Activated CD4-positive, CD25-positive, alpha-beta regulatory T cell (primary cell): ENCODE measurements at places on chromosomes 13 and 19.

DNA sequence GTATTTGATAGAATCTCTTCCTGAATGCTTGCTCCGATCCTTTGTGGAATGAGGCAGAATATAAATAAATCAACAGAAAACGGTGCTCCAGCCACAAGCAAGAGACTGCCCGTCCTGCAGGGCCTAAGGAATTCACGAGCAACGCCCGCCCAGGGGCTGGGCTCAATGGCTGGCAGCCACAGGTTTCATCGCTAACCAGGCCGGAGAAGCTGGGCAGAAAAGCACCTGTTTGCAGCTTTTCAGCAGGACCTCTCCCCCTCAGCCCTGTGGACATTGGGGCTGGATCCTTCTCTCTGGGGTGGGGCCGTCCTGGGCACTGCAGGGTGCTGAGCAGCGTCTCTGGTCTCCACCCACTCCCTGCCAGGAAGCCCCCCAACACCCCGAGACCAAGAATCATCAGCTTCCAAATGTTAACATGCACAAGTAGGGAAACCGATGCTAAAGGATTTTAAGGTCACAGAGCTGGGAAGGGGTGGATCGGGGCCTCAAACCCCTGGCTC, 102.5 kb downstream of the GADD45B start:
- DNase-seq, result no peak

- no peak for DNase-seq
Measured at GRCh38 chr13:20428666-20429644, 96.7 kb downstream of the CRYL1 start.

- DNase-seq, result no peak
Measured at GRCh38 chr13:20550799-20551198, 16.2 kb upstream of the IFT88 start.

DNA sequence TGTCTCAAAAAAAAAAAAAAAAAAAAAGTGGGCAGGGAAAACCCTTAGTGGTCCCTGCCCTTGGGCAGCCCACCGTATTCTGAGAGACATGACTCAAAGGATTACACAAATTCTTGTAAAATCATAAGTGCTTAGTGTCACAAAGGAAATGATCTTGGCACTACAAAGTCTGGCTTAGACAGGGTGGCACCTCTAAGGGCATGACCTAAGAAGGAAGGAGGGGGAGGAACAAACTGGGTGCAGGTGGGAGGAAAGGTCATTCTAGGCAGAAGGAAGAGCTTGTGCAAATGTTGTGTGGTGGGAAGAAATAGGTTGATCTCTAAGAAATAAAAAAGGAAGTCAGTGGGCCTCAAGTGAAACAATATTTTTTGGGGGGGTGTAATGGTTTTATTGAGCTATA, 10.4 kb downstream of the PNPLA6 start:
- DNase-seq, result no peak

DNA sequence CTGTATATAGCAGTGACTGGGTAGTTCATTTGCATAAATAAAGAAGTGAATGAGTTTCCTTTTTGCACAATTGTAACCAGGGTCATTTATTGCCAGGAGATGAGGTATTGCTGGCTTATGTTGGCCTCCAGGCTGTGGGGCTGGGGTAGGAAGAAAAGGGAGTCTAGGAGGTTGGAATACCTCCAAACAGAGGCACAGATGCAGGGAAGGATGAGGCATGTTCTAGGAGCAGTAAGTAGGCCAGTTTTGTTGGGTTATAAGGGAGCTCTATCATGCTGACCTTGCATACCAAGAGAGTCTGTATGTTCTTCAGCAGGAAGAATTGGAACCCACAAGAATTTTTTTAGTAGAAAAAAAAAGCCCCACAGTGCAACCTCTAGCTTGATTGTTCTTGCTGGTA, 17.2 kb upstream of the CYSLTR2 start:
- no peak for DNase-seq

GRCh38 chr13:20045950-20046548, 87.5 kb downstream of the ZMYM2 start:
- DNase-seq, result no peak

DNA sequence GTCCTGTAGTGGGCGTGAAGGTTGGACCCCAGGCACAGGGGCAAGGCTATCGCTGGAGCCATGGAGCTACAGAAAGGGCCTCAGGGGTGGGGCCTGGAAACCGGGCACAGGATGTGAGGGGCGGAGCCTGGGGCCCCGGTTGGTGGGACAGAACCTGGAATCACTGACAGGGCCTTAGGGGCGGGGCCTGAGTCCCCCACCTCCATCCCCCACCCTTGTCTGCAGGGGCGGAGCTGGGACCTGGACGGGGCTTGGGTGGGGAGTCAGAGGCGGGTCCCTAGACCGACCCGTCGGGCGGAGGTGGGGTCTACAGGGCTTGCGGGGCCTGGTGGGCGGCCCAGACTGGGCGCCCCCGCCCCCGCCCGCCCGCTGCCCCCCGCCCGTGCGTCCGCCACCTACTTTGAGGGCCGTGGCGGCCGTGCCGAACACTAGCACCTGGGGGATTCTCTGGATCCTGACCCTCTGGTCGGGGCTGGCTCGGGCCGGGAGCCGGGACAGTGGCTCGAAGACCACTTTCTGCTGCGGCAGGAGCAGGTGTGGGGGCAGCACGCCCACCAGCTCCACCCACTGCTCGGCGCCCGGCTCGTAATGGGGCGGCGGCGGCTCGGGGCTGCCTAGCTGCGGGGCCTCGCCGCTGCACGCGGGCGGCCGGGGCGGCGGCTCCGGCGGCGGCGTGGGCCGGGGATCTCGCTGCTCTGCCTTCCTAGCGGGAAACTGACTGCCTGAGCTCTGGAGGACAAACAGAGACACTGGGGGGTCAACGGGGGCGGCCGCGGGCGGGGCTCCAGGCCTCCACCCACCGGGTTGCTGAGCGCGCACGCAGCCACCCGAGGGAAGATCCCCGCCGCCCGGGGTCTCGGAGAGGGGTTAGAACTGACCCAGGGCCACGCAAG, 26.3 kb downstream of the DCAF15 start:
- no peak for DNase-seq

GRCh38 chr19:34171539-34171876, 796 bp upstream of the LSM14A start:
- DNase-seq, result no peak

- DNase-seq, result no peak
Measured at GRCh38 chr13:28128926-28129325, 9.4 kb upstream of the PAN3 start.

DNA sequence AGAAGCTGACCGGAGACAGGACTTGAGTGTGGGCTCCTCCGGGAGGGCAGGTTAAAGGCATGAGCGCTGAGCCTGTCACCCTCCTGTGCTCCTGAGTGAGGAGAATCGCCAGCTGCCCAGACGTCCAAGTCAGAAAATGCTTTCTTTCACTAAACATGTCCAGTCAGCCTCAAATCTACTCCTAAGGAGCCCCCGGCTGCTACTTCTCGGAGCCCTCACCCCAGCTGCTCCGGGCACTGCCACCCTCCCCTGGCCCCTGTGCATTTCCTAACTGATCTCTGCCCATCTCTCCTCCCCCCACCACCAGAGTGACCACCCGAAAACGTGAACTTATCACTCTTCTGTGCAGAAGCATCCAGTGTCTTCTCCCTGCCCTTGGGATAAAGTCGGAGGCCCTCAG, 277.5 kb upstream of the SOX1 start:
- DNase-seq, result no peak

GRCh38 chr13:20495087-20496023, 30.3 kb downstream of the CRYL1 start:
- peak; percentile 8 for DNase-seq

DNA sequence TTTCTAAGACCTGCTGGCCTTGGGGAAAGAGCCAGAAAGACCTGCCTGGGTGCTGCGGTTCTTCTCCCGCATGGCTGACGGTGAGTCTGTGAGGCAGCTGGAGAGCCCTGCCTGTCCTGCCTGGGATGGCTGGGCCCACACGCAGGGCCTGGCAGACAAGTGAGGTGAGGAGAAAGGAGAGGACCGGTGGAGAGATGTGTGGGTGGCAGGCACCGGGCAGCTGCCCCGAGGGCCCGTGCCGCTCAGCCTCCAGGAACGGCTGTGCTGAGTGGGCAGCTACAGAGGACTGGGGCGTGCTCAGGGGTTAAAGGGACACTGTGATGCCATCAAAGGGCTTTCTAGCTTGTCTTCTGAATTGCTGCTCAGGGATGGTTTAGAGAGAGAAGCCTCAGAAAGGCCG, 53.8 kb downstream of the MLLT1 start:
- DNase-seq, result no peak

GRCh38 chr19:29002336-29002735, 210.6 kb downstream of the UQCRFS1 start:
- DNase-seq, result no peak

DNA sequence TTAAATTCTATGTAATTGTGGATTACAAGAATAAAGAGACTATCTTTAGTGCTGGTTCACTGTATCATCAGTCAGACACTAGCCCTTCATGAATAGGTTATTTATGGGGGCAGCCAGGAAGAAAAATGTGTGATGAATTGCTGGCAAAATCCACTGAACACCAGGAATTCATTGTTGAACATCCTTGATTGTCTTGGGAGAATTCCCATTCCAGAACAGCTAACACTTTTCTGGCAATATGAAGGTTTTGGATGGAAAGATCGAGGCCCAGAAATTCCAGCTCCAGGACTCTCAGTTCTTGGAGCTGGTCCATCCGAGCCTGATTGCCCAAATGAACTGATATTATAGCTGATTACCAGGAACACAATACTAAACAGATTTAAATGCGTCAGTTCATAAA, 11.5 kb upstream of the SPART start:
- no peak for DNase-seq

DNA sequence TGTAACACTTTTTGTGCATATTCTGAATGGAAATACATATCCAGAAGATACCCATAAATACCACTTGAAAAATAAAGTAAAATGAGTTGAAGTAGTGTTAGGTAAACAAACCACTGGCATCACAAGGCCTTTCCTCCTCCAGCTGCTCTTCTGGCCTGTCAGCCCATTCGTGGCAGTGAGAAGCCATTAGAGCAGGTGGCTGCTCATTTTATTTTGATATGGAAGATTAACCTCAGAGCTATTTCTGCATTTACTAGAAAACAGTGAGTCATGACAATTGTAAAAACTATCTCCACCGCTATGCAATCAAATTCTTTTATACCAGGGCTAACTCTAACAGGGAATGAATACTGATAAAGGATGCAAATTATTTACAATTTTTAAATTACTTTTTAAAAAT, 2898.1 kb downstream of the PCDH9 start:
- no peak for DNase-seq

GRCh38 chr13:102260256-102260655, 141.6 kb downstream of the FGF14 start:
- no peak for DNase-seq

DNA sequence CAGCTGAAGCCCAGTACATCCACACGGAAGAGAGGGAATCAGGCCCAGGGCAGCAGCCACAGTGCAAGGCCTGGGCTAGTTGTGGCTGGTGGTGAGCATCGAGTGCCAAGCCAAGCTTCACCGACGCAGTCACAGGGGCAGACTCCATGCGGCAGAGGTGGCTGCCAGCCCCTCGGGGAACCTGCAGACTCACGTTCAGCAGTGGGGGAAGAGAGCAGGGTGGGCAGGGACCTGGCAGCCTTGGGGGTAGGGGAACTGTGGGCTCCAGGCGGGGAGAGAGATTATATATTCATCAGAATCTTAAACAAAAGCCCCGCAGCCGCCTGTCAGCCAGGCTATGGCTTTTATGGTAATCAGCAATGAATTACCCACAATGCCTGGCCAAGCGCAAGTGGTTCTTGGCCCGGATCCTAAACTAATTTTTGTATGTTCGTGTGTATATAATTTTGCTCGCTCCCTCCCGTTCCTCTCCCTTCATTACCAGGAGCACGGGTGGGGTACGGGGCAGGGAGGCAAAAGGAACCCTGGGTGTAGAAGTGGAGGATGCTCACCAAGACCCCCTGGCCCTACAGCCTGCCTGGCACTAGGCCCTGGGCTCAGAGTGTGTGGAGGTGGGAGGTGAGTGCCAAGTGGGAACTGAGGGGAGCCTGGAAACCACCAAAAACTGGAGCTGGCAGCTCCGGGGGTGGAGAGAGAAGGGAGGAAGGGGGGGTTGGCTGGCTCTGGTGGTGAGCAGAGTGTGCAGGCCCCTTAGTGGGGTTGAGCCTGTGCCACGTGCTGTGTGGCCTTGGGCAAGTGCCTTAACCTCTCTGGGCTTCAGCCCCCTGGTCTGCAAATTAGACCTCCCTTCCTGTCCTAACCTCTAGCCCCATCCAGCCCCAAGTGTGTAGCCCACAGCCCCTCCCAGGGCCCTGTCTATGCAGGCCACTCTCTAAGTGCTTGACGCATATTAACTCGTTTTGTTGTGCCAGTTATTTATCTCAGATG, 31.9 kb downstream of the PTPRS start:
- no peak for DNase-seq

DNA sequence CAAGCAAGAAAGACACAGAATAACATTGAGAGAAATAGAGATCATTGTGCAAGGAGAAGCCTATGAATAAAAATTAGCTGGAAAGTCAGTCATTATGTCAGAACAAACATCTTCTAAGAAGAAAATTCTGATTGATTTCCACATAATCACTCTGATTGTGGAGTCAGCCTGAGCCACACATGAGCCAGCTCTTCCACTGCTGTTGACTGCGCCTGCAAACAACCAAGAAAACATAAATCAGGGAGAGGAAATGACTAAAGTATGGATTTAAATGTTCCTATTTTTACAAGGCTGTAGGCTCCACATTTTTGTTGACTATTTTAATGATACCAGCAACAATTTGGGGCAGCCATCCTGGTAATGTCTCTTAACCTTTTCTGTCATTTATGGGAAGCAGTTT, 962.3 kb downstream of the EFNB2 start:
- no peak for DNase-seq

- no peak for DNase-seq
Measured at GRCh38 chr13:29952245-29952644, 101.8 kb upstream of the UBL3 start.

GRCh38 chr13:25678398-25678797, 306.6 kb downstream of the ATP8A2 start:
- DNase-seq, result no peak

GRCh38 chr13:32838945-32839344, 177.3 kb upstream of the KL start:
- no peak for DNase-seq

- DNase-seq, result no peak
Measured at GRCh38 chr13:65744836-65745235, 1485.3 kb downstream of the PCDH9 start.

- DNase-seq, result no peak
Measured at GRCh38 chr19:55041627-55042343, 3.7 kb upstream of the GP6 start.

- DNase-seq, result no peak
Measured at GRCh38 chr19:44954278-44954648, 917 bp upstream of the CLPTM1 start.

DNA sequence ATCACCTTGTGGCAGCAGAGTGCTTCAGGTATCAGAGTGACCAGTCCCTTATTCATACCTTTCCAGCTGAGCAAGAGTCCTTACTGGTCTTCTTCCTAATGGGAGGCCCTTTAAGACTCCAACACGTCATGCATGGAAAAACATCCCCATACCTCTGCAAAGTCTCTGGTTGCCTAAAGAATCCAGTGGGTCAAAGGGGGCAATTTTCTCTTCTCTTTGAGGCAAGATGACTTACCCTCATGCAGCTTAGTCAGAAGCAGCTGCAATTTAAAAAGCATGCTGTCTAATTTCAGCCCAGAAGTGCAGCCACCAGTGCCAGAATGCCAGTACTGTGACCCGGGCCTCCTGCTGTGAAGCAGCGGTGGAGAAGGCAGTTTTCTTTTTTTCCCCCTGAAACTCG, 18.7 kb downstream of the PPP5C start:
- DNase-seq, result no peak

GRCh38 chr13:51959773-51960172, 51.5 kb downstream of the ATP7B start:
- no peak for DNase-seq

- no peak for DNase-seq
Measured at GRCh38 chr13:51331354-51331861, 8.1 kb upstream of the SERPINE3 start.
